Chondrocyte (in vitro differentiated cells): ENCODE measurements at places on chromosomes 12 and 14. TPM values are rescaled to one million over a fixed set of nuclear protein-coding genes. Genes with fewer than 3 reads are reported as not detected.

The ANKS1B gene
- 1.8 to 2.3 TPM (median 1.9 TPM) in 3 replicates for total RNA-seq

DNA sequence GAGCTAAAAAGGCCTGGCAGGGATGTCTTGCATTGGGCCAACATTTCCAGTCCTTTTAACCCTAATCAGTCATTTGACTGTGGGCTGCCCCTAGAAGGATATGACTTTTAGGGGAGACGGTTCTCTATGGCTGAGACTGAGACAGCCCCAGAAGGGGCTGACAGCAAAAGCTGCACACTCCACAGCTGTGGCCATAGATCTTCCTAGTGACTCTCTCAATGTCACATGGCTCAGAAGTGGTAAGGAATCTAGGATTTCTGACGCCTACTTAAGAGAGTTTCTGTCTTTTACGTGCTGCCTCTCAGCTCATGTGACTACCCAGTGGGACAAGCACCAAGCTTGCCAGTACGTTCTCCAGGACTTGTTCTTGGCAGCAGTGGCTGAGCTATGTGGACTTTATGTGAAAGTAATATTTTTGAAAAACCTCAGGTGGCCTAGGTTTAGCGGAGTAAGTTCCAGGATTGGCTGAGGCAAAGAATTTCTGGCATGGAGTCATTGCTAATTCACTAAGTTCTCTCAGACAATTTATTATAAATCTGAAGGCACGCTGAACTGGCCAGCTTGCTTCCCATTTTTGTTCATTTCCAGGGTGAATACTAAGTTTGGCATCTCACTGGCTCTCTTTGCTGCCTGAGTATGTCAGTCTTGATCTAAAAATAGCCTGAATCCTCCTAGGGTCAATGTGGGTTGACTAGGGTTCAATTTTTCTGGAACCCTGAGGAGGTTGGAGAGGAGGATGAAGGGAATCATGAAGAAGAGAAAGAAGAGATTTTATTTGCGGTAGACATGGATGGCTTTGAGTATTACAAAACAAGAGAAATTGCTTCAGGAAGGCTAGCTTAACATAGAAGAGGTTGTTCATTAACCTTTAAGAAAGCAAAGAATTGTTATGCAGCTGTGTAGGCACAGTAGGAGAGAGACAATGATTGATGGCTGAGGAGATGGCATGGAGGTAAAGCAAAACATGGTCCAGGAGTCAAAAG, 271.8 kb downstream of the AEBP2 start:
- H3K27me3 ChIP-seq, result no peaks in the 10 kb centered on the region
- H3K27ac ChIP-seq, result peak overlapping the region; percentile 91
- H3K36me3 ChIP-seq, result no peaks in the 10 kb centered on the region
- H3K4me1 ChIP-seq, result peaks cover 31% of the 10 kb centered on the region

DNA sequence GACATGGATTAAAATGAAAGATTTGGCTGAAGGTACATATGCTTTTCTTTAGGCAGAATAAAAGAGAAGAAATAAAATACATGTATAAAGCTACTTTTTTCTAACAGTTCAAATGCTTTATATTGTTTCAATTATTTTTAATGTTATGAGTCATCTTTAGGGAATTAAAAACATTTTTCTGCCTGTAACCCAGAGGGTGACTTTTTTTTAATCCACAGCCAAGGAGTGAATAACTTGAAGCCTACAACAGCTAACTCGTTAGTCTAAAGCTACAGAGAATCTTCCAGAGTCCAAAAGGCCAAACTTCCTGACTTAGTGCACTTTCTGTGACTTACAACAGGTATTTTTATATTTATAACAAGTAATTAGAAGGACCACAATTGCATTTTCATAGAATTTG, 151.6 kb downstream of the SEC23A start:
- peaks cover 2% of the 10 kb centered on the region for H3K27me3 ChIP-seq
- peak overlapping the region; percentile 73 for H3K27ac ChIP-seq
- peaks cover 4% of the 10 kb centered on the region for H3K36me3 ChIP-seq
- DNase-seq, result no peak
- H3K4me1 ChIP-seq, result peaks cover 29% of the 10 kb centered on the region

DNA sequence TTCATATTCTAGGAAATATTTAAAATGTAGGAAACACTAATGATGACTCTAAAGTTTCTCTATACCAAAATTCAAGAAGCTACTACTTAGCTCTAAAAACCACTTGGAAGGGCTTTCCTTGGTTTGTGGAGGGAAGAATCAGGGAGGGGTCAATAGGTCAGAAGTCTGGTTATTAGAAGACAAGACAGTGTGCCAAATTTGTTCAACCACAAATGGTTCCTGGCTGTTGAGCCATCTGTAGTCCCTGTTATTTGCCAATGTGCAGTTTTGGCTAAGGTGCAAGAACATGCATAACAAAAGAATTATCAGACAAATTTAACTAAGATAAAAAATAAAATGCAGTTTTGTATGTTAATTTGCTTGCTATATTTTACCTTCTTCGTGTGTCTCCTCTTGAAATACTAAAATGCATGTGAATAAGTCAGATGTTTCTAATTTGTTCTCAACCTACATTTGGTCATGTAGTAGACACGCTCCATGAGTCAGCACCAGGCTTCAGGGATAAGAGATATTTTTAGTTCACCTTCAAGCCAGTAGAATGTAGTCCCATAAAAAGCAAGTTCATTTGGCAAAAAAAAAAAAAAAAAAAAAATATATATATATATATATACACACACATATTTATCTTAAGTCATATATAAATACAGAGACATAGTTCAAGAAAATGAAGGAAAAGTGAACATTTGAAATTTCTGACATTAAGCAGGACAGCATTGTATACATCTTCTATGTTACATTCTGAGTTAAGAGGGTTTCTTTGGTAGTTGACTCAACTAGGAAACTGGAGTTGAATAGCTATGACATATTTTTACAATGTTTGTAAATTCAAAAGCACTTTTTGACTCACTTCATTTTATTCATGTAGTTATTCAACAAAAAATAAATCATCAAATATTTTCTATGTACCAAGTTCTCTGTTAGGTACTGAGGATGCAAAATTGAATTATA, 123.3 kb downstream of the KCNC2 start:
- no peak overlapping the region for H3K27ac ChIP-seq
- H3K4me1 ChIP-seq, result peaks cover 3% of the 10 kb centered on the region
- H3K36me3 ChIP-seq, result no peaks in the 10 kb centered on the region

DNA sequence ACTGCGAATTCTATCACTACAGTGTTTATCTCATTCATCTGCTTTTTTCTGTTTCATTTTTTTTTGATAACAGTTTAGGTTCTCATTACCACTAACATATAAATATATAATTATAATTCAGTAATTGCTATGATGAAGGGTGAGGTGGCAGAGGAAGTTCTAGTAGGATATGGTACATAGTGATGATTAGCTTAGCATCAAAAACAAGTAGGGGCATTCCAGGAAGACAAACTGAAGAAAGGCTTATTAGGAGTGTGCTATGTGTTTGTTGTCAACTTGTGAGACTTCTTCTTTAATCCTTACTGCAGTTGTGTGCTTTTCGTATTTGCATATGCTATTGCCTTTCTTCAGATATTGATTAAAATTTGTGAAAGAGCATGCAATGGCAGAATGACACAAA, 20.6 kb downstream of the FUT8 start:
- no peaks in the 10 kb centered on the region for H3K36me3 ChIP-seq
- H3K4me1 ChIP-seq, result peaks cover 47% of the 10 kb centered on the region
- DNase-seq, result no peak
- H3K27ac ChIP-seq, result no peak overlapping the region

GRCh38 chr14:22096514-22096895, 422.9 kb upstream of the OR4E1 start:
- no peak overlapping the region for H3K4me3 ChIP-seq
- DNase-seq, result no peak
- H3K4me1 ChIP-seq, result no peaks in the 10 kb centered on the region
- no peak overlapping the region for H3K27ac ChIP-seq
- H3K27me3 ChIP-seq, result peaks cover 38% of the 10 kb centered on the region

- no peak for DNase-seq
- H3K36me3 ChIP-seq, result peaks cover 19% of the 10 kb centered on the region
- no peak overlapping the region for H3K4me3 ChIP-seq
- H3K4me1 ChIP-seq, result peaks cover 44% of the 10 kb centered on the region
- H3K27me3 ChIP-seq, result no peaks in the 10 kb centered on the region
These were observed 90.2 kb downstream of the PPP1R12A start for GRCh38 chr12:79844693-79845092.

DNA sequence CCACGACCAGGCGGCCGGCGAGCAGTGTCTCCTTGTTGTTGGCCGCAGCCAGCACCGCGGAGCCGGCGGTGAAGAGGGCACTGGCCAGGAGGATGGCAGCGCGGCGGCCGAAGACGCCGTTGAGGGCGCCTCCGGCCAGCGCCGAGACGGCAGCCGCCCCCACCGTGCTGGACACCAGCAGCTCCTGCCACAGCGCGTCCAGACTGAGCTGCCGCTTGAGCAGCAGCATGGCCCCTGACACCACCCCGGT, 691 bp downstream of the SLC2A13 start:
- peak overlapping the region; percentile 64 for H3K4me3 ChIP-seq
- H3K36me3 ChIP-seq, result no peaks in the 10 kb centered on the region
- no peak overlapping the region for H3K27ac ChIP-seq
- no peak for DNase-seq
- H3K27me3 ChIP-seq, result no peaks in the 10 kb centered on the region
- peaks cover 34% of the 10 kb centered on the region for H3K4me1 ChIP-seq

DNA sequence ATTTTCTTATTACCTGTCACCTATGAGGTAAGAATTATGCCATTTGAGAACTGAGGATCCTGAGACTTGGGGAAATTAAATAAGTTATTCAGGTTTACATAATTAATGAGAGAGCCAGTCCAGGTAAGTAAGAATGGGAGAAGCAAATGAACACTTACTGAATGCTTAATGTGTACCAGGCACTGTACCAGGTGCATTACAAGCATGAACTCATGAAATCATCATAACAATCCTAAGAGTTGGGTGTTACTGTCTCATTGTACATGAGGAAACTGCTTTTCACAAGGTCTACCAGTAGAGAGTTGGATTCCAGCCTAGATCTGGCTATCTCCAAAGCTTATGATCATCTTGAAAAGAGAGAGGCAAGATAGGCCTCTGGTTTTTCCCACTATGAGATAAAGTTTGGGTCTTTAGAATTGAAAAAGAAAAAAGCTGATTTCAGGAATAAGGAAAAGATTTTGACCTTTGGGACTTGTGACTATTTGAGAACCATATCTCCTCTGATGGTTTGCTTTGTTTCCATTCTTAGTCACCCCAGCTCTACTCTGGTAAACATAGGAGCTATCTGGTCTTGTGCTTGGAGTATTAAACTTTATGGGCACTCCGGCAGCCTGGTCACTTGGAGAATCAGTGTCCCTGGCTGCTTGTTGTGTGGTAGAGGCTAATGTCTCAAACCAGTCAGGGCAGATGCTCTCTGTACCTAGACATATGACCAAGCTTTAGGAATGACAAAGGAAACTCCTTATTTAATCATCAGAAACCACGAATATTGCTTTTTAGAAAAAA, 48.0 kb downstream of the PTHLH start:
- H3K36me3 ChIP-seq, result no peaks in the 10 kb centered on the region
- H3K27me3 ChIP-seq, result peaks cover 3% of the 10 kb centered on the region
- DNase-seq, result no peak
- peaks cover 6% of the 10 kb centered on the region for H3K4me1 ChIP-seq
- H3K27ac ChIP-seq, result no peak overlapping the region

DNA sequence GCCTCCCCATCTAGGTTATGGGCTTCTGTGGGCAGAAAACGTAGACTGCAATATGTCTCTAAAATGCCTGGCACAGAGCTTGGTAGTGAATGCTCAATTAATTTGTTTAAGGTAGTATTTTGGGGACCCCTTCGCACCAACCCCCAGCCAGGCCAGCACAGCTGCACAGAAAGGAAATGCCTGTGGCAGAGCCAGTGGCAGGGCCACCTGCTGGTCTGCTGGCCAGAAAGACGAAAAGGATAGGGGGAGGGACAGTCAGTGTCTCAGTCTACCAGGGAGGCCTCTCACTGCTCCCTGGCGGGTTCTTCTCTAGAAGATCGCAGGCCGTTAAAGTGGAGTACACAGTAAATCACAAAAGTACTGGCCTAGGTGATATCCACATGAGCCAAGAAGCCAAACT, 3.5 kb downstream of the RAB15 start:
- H3K36me3 ChIP-seq, result peaks cover 5% of the 10 kb centered on the region
- no peaks in the 10 kb centered on the region for H3K27me3 ChIP-seq
- no peak for DNase-seq
- H3K4me3 ChIP-seq, result no peak overlapping the region
- H3K27ac ChIP-seq, result peak overlapping the region; percentile 33

GRCh38 chr12:131639270-131639940, 71.5 kb upstream of the SFSWAP start:
- H3K27ac ChIP-seq, result no peak overlapping the region
- H3K27me3 ChIP-seq, result peaks cover 31% of the 10 kb centered on the region
- no peak for DNase-seq

The KRT82 gene
- not detected in 3 replicates for total RNA-seq

- H3K36me3 ChIP-seq, result no peaks in the 10 kb centered on the region
- no peak for DNase-seq
- H3K4me1 ChIP-seq, result peaks cover 51% of the 10 kb centered on the region
- H3K4me3 ChIP-seq, result no peak overlapping the region
- H3K27me3 ChIP-seq, result no peaks in the 10 kb centered on the region
These were observed 76.3 kb downstream of the MYRFL start for GRCh38 chr12:69901221-69901905.

- no peaks in the 10 kb centered on the region for H3K27me3 ChIP-seq
- peaks cover 23% of the 10 kb centered on the region for H3K36me3 ChIP-seq
- peaks cover 86% of the 10 kb centered on the region for H3K4me1 ChIP-seq
- peak overlapping the region; percentile 29 for H3K4me3 ChIP-seq
- H3K27ac ChIP-seq, result peak overlapping the region; percentile 96
These were observed 55.3 kb downstream of the ISCA2 start for GRCh38 chr14:74548881-74549280.

The LMNTD1 gene
- total RNA-seq, result 0.75 TPM in 1 of 3 replicates, not detected in the others

The IKBIP gene
- 65.0 to 69.5 TPM (median 66.8 TPM) in 3 replicates for total RNA-seq

GRCh38 chr12:100574187-100575074, 947 bp downstream of the GAS2L3 start:
- DNase-seq, result no peak
- H3K36me3 ChIP-seq, result no peaks in the 10 kb centered on the region
- peak overlapping the region; percentile 98 for H3K4me3 ChIP-seq
- peaks cover 25% of the 10 kb centered on the region for H3K4me1 ChIP-seq
- peak overlapping the region; percentile 90 for H3K27ac ChIP-seq

The POTEG gene
- not detected in 3 replicates for total RNA-seq

DNA sequence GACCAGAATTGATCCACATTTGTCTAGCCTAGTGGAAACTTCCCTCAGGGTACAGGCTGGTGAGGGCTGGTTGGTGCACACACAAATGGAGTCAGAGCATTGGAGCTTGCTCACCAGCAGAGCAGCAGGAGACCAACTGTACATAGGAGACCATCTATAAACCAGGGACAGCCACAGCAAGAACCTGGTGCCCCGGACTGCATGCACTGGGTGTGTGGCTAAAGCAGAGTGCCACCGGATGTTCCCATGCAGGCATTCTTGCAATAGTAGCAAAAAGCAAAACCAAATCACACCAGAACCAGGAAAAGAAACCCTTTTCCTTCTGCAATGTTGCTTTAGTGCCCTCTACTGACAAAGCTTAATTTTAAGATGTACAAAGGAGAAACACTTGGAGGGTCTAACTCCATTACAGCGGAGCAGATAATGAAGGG, 136.4 kb downstream of the MDGA2 start:
- peaks cover 6% of the 10 kb centered on the region for H3K4me1 ChIP-seq
- no peak for DNase-seq
- peaks cover 13% of the 10 kb centered on the region for H3K27me3 ChIP-seq
- H3K27ac ChIP-seq, result no peak overlapping the region
- H3K4me3 ChIP-seq, result no peak overlapping the region
